ENCODE measurements at places on chromosomes 2 and 18.
A peak's percentile ranks its signal among the peaks of the same experiment; 100 is the strongest.

DNA sequence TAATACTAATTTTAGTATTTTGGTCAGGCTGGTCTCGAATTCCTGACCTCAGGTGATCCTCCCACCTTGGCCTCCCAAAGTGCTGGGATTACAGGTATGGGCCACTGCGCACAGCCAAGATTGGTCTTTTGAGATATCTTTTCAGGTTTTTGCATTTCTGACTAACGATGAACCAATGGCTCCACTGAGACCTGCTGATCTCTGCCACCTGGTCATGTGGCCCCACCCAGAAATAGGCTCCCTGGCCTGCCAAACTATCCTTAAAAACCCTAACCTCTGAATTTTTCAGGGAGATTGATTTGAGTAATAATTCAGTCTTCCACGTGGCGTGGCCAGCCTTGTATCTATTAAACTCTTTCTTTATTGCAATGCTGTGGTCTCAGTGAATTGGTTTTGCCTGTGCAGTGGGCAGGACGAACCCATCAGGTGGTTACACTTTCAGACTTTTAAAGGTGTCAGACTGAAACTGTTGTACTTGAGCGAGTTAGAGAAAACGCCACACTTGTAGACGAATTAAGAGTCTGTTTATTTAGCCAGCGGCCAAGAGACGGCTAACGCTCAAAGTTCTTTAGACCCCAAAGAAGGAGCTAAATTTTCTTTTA, 85.8 kb upstream of the MSH6 start:
- DNase-seq, result no peak

DNA sequence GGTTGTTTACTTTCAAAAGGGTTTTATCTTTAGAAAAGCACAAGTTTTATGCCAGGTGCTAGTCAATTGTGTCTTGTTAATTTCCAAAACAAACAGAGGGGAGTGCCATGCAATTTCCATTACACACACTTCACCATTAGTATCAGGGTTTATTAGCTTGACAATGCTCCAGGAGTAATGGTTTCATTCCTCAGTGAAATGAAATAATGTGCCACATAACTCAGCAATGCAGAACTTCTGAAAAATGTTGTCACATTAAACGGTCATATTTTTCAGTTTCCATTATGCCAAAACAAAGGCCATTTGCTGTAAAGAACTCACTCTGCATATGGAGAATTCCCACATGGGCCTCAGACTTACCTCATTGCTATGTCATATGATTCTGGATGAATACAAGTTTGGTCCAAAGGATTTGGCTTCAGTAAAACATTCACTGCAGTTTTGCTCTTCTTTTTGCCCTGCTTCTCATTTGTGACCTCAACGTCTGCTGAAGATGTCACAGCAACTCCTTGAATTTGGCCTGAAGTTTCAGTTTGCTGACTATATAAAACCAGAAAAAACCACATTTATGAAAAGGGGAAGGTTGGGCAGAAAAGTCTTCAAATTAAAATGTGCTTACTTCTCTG, 198.2 kb downstream of the SRBD1 start:
- peak; percentile 26 for DNase-seq

DNA sequence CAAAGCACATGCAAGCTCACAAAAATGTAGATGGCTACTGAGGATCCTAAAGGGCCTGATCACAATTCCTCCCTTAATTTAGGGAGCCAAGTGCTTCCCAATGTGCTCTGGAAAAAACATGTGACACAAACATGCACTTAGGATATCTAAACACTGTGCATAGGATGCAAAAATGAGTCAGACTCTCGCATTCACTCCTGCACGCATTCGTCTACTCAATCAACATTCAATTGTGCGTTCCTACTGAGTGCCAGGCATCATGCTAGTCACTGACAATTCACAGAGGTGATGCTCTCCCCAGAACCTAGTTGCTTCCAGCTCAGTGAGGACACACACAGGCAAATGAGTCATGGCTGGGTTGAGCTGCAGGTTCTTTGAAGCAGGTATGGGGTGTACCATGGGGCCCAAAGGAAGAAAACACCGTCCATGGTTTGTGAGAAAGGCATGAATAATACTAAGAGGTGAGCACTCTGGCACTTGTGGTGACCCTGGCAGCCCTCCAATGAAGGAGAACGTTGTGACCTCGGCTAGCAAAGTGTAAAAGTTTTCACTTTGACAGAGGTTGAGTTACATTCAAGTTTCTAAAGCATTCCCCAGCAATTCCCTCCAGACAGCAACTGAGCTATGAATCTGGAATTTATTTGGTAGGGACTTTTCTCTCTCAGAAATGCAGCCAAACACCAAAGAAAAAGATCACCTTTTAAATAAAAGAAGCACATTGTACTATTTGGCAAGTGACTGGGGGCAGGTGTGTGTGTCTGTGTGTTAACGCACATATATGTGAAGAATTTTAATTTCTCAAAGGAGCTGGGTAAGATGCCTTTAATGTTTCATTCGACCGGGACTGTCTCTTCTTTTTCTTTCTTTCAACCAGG, 173.3 kb downstream of the ALPK2 start:
- DNase-seq, result no peak

GRCh38 chr2:237229905-237230304, 144.2 kb downstream of the COPS8 start:
- DNase-seq, result no peak

- DNase-seq, result no peak
Measured at GRCh38 chr2:88638743-88639142, 11.5 kb upstream of the EIF2AK3 start.

- DNase-seq, result no peak
Measured at GRCh38 chr18:6401687-6402086, 13.0 kb downstream of the L3MBTL4 start.

- no peak for DNase-seq
Measured at GRCh38 chr2:143939626-143940330, 580.1 kb downstream of the ZEB2 start.

- no peak for DNase-seq
Measured at GRCh38 chr2:105604938-105605337, 139.8 kb upstream of the NCK2 start.

DNA sequence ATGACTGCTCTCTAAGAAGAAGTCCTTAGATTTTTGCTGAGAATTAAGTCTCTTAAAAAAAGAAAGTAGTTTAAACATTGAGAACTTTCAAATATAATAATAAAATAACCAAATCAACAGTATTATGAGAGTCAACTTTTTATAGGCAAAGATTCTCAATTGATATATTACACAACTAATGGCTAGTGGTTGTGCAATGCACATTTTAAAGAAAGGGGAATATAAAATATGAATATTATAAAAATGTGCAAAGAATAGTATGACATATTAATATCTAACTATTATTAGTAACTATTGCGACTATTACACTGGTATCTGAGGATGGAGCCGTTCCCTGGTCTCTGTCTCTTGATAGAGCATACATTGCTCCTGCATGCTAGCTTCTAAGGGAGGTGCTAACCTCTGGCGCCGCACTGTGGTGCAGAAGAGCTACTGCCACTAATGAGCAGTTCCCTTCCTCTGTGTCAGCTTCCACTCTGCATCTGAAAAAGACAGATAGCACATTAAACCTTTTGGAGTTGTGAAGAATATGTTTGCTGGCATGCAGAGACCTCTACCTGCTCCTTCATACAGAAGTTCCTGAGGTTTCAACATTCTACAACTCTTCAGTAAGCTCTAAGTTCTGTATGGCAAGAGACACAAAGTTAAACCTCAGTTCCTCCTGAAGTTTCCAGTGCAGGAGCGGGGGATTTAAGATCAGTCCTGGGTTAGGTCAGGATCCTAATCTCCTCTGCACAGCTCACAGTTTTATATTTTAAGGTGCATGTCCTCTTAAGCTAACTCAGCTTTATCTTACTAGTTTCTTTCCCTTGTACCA, 3.5 kb upstream of the SLC9A2 start:
- DNase-seq, result no peak

- no peak for DNase-seq
Measured at GRCh38 chr2:9745153-9745899, 97.9 kb upstream of the TAF1B start.

DNA sequence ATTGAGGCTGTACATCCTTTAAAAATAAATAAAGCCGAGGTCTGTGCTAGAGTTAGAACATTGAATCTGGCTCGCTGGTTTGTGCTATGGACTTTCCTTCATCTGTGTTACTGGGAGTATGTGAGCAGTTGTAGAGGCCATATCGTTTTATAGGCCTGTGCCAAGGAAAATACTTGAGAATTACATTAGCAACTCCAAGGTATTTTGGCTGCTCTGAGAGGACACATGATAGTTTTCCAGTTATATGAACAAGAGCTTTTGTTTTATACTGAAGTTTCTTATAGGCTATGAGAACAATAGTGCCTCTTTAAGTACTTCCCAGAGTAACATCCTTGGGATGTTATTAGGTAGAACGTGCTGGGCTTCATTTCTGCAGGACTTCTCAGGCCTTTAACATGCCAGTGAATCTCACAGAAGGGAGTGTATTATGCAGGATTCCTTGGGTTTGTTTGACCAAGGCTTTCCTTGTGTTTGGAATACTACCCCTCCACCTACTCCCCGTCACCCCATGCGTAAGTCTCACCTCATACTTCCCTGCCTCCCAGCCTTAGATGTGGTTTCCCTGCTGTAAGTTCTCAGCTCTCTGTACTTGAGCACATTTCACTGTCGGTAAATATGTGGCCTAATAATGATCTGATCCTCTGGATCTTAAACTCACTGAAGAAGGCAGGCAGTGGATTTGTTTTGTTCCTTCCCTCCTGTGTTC, 21.0 kb downstream of the TCF7L1 start:
- DNase-seq, result no peak

DNA sequence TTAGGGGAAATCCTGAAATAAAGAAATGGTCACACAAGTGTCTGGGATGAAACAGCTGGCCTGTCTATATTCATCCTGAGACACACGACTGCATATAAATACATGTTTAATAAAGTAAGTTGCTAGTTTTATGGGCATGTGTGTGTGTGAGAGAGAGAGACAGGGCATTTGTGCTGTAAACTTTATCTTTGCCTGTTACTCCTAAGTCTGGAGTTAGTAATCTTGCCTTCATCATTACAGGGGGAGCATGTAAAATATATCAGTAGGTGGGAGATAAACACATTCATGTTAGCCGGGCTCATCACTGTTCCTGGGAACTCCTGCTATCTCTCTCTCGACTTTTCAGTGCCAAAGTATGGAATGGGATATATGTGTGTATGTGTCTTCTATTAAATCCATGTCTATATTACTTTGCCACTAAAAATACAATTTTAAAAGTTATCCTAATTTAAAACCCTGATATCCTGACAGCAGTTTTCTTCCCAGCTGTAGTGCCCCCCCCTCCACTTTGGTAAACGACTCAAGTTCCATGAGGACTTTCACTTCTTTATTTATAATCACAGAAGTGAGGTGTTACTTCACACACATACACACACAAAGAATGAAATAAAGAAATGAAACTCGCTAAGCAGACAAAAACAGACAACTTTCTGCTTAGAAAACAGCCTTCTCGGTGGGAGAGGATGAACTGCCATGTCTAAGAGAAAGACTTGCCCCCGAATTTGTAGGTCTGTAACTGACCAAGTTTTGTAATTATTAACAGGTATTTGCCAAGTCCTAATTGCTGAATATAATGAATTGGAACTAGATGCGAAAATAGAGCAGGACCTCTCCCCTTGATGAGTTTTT, 947 bp downstream of the ZEB2 start:
- DNase-seq, result no peak

DNA sequence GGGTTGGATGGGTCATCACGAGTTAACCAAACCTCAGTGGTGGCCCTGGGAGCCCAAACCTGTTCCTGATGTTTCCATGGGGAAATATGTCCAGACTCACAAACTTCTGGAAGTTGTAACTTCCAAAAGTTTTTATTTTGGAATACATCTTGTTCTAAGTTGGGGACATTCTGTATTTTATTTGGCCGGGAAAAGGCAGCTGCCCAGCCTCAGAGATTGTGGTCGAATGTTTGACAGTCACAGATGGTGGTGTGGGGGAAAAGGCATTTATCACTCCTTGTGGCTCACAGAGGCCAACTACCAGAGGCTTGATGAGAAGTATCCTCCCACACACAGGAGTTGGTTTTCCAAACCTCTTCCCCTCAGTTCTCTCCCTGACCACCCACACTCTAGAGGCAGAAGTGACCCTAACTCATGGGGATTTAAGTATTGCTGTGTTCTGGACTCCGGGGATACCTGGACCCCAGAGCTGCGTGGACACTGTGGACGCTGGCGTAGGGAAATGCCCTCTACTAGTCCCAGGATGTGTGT, 124.7 kb upstream of the PPP1CB start:
- no peak for DNase-seq

DNA sequence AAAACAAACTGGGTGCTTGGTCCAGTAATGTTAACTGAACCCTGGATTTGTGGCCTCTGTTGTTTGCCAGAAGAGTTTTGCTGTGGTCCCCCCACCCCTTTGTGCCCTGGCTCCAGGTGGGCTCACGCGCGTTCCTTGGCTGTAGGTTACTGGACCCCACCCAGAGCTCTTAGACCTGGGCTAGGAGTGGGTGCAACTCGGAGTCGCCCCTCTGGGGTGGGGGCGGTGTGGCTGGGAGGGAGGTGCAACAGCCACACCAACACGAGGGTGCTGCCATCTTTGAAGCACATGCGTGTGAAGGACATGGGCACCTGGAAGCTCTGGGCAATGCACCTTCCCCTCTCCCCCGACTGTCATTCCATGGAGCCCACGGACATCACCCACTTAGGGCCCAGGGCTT, 92.7 kb downstream of the USP40 start:
- DNase-seq, result no peak

DNA sequence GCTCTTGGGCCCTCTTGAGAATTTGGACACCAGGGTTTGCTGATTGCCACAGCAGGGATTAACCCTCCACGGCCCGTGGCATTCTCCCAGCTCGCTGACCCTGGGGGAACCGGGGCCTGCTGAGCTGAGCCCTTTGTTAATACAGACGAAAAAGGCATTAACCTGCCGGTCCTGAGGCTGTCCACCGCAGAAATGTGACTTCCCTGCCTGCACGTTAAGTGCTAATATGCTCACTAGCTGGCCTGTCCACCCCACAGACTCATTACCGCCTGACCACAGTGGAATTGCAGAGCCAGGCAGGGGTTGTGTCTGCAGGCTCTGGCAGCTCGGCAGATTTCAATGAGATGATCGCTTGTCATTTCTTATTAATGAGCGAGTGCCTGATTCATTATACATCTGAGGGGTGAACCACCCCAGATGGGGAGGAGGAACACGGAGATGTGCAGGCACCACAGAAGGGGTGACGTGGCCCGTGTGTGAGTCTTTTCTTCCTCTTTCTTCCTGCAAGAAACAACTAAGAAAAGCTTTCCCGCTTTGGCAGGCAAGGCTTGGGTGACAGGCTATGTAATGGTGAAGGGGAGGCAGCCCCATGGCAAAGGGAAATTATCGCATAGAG, 126.0 kb downstream of the GLI2 start:
- no peak for DNase-seq

- no peak for DNase-seq
Measured at GRCh38 chr2:12421046-12421445, 295.7 kb upstream of the TRIB2 start.

DNA sequence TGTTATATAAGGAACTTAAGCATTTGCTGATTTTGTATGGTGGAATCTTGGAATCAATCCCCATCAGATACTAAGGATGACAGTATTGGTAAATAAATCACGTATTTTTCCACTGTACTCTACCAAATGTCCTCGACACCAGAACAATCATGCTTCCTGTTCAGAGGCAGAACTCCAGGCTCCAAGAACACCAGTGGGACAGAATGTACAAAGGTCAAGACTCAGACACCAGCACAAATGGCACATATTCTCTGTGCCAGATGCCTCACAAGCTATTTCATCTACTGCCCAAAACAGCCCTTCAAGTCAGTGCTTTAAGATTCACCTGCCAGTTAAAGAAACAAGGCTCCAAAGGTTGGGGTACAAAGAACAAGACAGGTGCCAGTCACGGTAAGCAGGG, 420.5 kb downstream of the STK39 start:
- no peak for DNase-seq

Measured in NCI-H1417 treated with DMSO at 0.1 percent for 48 hours (cell line).